ENCODE measurements at places on chromosomes 6 and 20.

DNA sequence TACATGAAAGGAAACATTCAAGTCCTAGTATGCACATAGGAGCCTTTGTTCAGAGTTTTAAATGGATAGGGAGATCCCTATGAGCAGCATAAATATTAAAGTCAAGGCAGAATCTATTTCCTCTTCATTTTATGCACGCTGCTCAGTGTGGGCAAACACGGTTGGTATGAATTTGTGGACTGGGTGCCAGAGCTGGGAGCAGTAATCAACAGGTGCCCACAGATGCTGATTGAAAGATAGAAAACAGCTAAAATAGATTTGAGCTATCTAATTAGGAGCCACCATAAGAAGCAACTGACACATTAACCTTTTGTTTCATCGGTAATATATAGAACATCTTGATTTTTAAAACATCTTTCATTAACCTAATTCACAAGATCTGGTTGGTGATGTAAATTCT lies 175.5 kb downstream of the EYS start:
- DNase-seq = no peak

DNA sequence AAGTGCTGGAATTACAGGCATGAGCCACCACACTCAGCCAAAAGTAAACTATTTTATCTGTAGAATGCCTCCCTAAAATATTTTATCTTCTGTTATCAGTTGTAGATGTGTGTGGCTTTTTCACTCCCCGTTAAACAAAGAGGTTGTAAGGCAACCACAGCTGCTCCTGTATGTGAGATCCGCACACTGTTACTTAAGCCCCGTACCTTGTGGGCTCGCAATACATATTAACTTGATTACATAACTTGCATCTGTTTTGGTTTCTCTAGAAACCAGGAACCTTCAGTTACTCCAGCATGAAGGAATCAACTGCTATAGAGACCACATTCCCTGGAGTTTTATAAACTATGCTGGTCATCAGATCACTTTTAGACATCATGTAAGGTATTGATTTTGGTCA lies 420.1 kb upstream of the SLC35B3 start:
- DNase-seq = no peak

DNA sequence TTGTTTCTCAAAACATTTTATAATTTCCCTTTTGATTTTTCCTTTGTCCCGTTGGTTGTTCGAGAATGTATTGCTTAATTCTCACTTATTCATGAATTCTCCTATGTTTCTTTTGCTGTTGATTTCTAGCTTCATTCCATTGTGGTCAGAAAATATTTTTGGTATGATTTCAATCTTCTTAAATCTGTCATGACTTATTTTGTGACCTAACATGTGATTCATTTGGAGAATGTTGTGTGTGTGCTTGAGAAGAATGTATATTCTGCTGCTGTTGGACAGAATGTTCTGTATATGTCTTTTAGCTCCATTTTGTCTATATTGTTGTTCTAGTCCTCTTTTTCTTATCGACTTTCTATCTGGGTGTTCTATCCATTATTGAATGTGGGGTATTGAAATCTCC lies 286.2 kb upstream of the RNF217 start:
- DNase-seq = no peak

- DNase-seq = no peak
Measured at GRCh38 chr6:63941747-63942470, 306.3 kb downstream of the PHF3 start.

DNA sequence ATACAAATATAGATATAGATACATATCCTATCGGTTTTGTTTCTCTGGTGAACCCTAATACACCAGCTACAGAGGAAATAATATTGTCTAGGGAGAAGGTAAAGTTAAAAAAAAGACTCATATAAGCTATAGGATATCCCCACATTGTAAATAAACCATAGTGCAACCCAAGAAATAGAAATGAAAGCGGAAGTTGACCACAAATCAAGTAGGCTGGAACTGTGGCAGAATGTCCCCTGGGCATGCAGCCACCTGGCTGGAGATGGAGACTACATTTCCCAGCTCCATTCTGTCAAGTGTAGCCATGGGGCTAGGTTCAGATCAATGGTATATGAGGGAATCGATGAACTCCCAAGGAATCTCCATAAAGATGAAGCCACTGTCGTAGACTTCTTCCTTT lies 70.1 kb upstream of the RPS6KA2 start:
- DNase-seq = no peak

GRCh38 chr6:146361128-146361924 lies 182.3 kb upstream of the RAB32 start:
- DNase-seq = no peak

GRCh38 chr20:48395816-48396546 lies 431.8 kb downstream of the PREX1 start:
- no peak for DNase-seq
